CD4-positive, alpha-beta T cell treated with Interleukin-6 for 4 hours (primary cell): ENCODE measurements at places on chromosomes 1 and 21.

GRCh38 chr1:22646384-22646783 is 3.0 kb downstream of the C1QC start:
- DNase-seq = no peak

DNA sequence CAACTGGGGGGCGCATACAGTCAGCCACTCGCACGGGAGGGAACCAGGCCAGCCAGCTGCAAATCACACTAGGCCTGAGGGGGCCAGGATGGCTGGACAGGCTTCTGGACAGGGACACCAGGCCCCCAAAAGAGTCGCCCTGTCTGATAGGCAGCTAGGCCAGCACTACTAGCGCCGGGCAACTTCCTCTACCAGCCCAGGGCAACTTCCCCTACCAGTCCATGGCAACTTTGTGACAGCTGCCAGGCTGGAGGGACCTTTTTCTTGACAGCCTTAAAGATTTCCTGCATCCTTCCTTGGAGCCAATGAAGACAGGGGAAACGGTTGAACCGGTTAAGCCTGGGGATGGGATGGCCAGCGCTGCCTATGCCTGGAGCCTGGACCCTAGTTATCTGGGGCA is 5.1 kb downstream of the IFFO2 start:
- DNase-seq = peak; percentile 47

GRCh38 chr1:3155056-3155925 is 86.3 kb downstream of the PRDM16 start:
- no peak for DNase-seq

DNA sequence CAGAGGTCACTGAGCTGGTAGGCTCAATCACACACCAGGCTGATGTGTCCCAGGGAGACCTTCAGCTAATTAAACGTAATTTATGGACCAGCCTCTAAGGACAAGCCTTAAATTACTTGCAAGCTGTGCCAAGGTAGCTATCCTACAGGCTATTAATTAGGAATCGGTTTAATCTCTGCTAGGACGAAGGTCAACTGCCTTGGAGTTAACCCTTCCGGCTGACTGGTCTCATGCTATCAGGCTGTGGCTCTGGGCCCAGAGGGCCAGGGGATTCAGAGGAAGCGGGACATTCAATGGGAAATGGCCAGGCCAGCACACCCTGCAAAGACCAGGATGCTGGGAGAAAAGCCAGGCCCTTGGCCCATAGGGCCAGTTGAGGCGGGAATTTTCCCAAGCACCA is 19.0 kb downstream of the DHRS3 start:
- DNase-seq = no peak

GRCh38 chr1:162351246-162351842 is 25.3 kb downstream of the SPATA46 start:
- no peak for DNase-seq

- no peak for DNase-seq
These were observed 464.2 kb upstream of the DAB1 start for GRCh38 chr1:57887964-57888491.

DNA sequence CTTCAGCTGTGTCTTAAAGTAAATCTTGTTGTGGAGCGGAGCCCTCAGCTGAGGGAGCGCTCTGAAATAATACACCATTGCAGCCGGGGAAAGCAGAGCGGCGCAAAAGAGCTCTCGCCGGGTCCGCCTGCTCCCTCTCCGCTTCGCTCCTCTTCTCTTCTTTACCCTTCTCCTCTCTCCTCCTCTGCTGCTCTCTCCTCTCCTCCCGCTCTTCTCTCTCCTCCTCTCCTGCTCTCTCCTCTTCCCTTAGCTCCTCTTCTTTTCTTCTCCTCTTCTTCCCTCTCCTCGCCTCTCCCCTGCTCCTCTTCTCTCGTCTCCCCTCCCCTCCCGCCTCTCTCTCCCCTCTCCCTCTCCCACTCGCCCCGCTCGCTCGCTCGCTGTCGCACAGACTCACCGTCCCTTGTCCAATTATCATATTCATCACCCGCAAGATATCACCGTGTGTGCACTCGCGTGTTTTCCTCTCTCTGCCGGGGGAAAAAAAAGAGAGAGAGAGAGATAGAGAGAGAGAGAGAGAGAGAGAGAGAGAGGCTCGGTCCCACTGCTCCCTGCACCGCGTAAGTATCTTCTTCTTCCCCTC is at the start of gene PROX1:
Gene PROX1 (plus strand): TSS at position 47 of the 580 bp plus-strand sequence. CDS start 8,563 bp downstream, outside the sequence.
- DNase-seq = peak; percentile 47
